Choroid plexus epithelial cell (primary cell): ENCODE measurements at places on chromosomes 7 and 10.
A peak's percentile ranks its signal among the peaks of the same experiment; 100 is the strongest.

- DNase-seq: no peak
These were observed 4.7 kb upstream of the PAX2 start for GRCh38 chr10:100740476-100741377.

GRCh38 chr7:12062062-12062461 lies 149.0 kb upstream of the TMEM106B start:
- DNase-seq: peak; percentile 14

DNA sequence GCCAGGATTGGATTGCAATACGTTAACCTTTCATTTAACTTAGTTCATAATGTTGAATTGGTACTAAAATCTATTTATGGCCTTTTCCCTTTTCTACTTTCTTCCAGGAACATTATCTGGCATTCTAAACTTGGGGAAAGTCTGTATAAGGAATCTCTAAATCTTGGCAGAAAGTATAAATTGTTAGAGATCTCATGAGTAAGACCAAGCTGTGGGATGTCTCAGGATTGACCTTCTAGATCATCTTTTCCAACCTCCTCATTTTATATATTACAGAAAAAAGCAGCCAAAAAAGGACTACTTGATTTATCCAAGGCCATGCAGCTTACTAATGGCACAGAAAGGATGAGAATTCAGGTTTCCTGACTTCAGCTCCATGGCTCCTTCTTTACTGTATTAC lies 598.3 kb downstream of the INHBA start:
- no peak for DNase-seq

DNA sequence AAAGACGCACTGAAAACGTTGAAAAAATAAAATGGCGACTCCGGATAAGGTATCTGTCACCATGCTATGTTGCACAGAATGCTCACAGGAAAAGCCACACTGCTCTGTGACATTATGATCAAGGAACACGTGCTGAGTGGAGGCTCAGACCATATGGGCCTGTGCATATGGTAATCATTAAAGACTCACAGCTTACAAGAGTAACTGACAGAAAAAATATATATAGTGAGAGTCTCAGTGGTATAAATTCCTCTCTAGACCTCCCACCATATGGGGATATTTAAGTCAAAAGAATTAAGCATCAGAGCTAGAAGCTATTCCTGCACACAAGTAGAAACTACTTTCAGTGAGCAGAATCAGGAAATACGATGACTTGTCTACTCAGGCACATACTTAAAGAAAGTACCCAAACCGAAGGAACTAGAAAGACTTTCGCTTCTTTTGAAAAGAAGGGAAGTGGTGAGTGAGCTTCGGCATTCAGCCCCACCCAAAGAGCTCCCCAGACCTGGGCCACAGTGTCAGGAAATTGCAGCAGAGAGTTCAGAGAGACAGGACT lies 65.1 kb upstream of the MPP7 start:
- DNase-seq: peak; percentile 4

GRCh38 chr7:95304990-95305389 lies 19.3 kb downstream of the PON1 start:
- no peak for DNase-seq

DNA sequence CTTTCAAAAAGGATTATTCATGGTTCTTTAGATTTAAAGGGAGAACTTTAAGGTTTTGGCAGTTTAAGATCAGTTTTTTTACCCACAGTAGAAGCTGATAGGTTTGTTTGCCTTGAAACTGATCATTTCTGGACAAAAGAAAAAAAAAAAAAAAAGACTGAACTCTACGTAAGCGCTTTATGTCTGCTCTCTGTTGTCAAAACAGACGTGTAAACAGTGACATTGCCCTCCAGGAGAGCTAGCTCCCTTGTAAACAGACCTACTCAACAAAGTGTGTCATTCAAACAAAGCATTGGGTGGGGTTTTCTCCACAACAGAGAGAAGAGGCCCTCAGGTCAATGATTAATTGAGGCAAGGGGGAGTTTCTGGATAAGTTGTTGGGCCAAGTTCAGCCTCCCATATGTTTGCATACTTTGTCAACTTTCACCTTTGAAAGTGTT lies 568.1 kb upstream of the LRRN3 start:
- DNase-seq: peak; percentile 40

DNA sequence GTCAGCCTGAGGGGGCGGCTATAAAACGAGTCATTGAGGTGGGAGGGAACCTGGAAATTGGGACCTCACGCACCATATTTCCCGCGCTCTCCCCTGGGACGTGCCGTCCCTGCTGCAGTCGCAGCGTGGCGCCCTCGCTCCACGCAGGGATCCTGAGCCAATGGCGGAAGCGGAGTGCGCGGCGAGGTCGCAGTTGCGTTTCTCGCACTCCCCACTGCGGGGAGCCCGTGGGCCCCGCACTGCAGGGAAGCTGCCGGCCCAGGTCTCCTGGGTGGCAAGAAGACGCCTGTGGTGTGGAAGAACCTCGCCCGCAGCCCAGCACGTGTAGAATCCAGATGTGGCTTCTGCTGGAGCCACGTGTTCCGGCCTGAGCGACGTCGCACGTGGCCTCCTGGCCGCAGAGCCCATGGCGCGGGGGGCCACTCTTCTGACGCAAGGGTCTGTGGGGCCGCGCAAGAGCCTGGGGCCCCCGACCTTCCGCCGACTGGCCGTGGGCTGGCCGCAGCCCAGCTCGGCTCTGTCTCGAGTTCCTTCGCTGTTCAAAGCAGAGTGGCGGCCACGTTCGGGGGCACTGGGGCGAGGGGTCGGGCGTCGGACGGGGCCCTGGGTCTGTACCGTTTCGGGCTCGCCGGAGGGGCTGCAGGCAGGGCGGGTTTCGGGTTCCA lies 26.4 kb downstream of the HIF1AN start:
- DNase-seq: peak; percentile 71

DNA sequence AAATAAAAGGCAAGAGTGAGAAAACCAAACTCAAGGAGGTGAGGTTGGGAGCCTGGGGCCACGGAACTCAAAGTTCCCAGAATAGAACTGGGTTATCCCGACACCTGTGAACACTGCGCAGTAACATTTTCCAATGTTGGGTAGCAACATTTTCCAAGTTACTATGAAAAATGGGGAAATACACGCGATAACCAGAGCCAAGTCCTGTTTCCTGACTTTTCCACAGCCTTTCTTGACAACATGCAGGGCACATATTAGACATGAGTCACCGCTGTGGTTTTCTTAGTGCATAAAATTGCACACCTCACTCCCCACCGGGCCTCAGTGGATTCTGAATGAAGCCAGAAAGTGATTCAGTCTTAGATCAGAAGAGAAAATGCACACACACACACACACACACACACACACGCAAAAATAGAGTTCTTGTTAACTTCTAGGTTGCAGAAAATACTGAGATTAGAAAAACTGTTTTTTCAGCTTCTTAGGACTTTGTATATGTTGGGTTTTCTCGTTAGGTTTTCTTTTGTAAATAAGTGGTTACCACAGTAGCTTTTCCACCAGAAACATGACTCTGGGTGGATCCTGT lies 70.0 kb downstream of the CAMK1D start:
- peak; percentile 97 for DNase-seq

- peak; percentile 44 for DNase-seq
These were observed 77.8 kb downstream of the TCF7L2 start for GRCh38 chr10:113027574-113028455.

DNA sequence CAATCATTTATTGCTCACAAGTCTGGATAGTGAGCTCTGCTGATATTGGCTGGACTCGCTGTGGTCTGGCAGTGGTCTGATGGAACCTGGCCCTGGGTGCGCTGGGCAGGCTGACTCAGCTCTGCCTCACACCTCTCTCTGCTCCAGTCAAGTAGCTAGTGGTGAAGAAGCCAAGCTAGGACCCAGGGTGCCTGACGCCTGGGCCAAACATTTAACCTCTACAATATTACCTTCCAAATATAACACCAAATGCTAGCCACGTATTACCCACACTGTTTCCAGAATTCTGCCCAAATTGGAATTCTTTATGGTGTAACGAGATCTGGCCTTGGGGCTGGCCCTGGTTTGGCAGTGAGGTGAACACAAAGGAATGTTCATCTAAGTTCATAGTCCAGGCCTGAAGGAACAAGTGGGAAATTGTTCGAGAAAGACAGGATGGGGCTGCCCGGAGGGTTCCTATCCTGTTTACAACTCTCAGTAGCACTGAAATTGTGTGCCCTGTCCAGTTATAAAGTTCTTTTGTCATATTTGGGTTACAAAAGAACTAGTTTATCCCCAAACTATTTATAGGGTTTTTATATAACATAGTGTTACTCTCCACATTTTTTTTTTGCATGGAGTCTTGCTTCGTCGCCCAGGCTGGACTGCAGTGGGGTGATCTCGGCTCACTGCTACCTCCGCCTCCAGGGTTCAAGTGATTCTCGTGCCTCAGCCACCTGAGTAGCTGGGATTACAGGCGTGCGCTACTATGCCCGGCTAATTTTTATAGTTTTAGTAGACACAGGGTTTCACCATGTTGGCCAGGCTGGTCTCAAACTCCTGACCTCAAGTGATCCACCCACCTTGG lies 16.3 kb downstream of the OR2AE1 start:
- DNase-seq: peak; percentile 74

GRCh38 chr7:46681865-46682503 lies 760.9 kb upstream of the IGFBP3 start:
- peak; percentile 12 for DNase-seq

GRCh38 chr10:61692447-61693010 lies 29.8 kb downstream of the CABCOCO1 start:
- DNase-seq: no peak
